ENCODE measurements at places on chromosomes 4 and X. TPM values are rescaled to one million over a fixed set of nuclear protein-coding genes. Genes with fewer than 3 reads are reported as not detected.
A peak's percentile ranks its signal among the peaks of the same experiment; 100 is the strongest.

F11 gene
- polyA plus RNA-seq = 1.1 TPM

KIF4A gene
- polyA plus RNA-seq = 7.7 TPM

GRIA2 gene
- 4.4 TPM for polyA plus RNA-seq

UNC5C gene
- polyA plus RNA-seq = 4.1 TPM

HTN1 gene
- not detected for polyA plus RNA-seq

UCHL1 gene
- polyA plus RNA-seq = 111 TPM

ADAMTS3 gene
- polyA plus RNA-seq = 2.2 TPM

PRRG1 gene
- 6.6 TPM for polyA plus RNA-seq

DNA sequence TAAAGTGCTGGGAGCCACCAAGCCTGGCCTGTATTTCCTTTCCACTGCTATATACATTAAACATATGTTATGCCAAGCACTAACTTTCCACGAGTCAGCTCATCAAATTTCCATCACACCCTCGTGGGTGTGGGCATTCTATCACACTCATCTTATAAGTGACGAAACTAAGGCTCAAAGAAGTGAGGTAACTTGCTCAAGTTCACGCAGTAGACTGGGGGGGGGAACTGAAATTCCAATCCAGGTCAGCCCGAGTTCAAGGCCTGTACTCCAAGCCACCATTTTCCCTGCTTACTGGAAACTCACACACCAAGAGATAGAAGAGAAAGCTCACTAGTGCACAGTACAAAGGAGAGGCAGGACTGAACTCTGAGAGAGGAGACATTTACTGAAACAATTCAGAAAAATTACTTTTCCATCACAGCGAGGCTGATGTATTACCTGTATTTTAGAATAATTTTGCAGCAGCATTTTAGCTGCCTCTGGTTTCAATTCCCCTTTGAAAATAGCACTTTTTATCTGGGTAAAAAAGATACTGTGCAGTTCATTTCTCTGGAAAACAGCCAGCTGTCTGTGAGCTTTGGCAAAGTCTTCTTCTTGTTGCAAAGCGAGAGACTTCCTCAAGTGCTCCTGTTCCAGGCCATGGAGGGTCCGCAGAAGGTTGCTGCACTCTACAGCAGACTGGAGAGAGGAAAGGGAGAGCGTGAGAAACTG lies 76.8 kb downstream of the EVC2 start:
- DNase-seq = no peak

DNA sequence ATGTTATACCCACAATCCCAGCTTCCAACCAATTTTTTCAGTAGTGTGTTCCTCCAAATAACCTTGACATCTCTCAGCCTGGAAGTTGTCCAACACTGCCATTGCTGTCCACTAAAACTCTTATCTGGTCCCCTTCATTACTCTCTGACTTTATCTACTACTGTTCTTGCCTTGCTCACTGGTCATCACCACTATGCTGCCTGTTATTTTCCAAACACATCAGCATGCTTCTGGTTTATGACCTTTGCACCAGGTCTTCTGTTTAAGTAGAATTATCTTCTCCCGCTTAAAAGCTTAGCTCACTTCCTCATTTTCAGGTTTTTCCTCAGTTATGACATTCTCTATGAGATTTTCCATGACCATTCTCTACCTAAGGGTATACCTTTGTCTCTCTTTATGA lies 5.5 kb downstream of the ELMOD2 start:
- DNase-seq = peak; percentile 10

DNA sequence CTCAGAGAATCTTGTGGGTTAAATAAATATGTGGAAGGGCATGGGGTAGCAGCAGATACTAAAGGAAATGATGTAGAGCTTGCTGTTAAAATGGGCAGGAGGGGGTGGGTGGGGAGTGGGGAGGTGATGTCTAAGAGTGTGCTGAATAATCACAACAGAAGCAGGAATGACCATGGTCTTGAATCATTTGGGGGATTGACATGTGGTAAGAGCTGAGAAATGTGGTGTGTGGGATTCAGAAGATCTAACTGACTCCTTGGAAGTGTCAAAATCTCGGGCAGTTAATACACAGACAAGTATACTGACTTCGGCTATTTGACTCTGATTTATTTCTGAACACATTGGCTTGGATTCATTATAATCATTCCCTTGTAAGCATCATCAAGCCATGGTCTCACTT lies 6.8 kb downstream of the VGLL1 start:
- no peak for DNase-seq

DNA sequence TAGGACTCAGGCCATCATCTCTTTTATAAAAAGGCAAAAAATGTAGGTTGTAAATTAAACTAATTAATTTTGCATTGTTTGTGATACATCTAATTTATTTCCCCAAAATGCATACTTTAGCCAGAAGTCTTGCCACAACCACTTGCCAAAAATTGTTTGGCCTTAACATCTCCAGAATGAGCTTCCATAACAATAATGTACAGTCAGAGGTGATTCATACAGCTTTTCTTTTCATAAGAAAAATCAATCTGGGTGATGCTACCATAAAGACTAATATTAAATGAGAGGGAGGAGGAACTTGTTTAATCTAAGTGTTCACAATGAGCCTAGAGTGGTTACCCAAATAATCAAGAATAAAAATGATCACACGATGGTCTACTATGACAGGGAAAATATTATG lies 59.3 kb downstream of the AMMECR1 start:
- no peak for DNase-seq

DNA sequence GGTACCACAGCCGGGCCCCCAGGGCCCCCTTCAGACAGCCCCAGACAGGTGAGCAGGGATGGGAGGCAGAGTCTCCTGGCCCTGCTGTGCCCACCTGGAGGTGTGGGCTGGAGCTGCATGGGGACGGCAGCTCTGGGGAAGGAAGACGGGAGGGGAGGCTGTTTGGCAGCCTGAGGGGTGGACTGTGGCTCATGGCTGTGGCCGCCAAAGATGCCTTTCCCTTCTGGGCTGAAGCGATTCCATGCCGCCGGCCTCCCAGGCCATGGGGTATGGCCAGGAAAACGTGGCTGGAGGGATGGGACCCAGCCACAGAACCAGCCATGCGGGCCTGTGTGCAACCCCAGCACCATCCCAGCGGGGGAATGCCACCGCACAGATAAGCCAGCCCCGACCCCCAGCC lies 65.7 kb downstream of the FAM53A start:
- no peak for DNase-seq

- DNase-seq = no peak
Measured at GRCh38 chr4:101693842-101694398, 96.6 kb upstream of the BANK1 start.

DNA sequence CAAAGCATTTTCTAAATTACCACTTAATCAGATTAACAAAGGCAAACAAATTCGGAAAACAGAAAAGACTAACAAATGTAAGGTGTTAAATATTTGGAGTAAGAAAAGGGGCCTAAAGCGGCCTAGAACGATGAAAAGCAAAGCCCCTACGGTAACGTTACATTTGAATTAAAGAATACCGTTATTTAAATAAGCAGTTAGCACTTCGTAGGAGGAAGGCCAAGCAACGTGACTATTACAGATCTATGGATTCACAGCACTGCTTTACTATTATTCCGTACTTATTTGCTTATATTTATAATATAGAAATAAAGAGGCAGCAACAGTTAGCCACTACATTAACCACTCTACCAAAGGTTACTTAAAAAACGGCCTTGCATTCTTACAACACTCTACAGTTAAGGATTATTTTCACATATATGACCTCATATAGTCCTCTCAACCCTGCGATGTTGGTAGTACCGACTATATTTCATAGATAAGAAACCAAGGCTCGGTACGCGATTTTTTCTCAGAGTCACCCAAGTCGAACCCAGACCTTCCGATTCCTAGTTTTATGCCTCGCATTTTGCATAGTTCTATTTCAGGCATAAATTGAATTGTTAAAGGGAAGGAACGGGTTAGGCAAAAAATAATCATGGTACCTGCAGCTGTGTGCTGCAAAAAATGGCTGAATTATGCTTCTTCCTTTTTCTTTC lies 2.9 kb downstream of the KLHL15 start:
- no peak for DNase-seq

GRCh38 chrX:25019707-25020390 lies 4.1 kb upstream of the ARX start:
- DNase-seq = no peak

DNA sequence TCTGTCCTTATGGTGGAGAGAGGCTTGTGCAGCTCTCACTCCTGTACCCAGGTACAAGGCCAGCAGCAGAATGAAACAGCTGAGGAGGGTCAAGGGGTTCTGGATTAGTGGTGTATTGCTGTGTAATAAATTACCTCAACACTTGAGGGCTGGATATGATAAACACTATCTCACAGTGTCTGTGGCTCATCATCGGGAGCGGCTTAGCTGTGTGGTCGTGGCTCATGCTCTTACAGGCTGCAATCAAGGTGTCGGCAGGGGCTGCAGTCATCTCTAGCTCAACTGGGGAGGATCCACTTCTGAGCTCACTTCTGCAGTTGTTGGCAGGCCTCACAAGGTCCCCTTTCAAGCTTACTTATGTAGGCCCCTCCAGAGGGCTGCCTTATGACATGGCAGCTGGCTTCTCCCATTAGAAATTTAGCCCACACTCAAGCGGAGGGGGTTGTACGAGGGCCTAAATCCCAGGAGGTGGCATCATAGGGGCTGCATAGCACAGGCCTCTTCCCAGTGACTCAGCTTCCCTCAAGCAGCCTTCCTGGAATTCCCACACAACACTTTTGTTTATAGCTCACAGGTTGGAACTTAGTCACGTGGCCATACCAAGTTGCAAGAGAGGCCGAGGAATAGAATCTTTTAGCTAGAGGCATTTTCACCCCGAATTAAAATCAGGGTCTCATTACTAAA lies 148.2 kb upstream of the RPS6KA3 start:
- peak; percentile 8 for DNase-seq

- DNase-seq = no peak
Measured at GRCh38 chr4:76250962-76251361, 559 bp upstream of the FAM47E start.

- peak; percentile 74 for DNase-seq
Measured at GRCh38 chr4:159229164-159229563, 126.3 kb downstream of the RAPGEF2 start.

DNA sequence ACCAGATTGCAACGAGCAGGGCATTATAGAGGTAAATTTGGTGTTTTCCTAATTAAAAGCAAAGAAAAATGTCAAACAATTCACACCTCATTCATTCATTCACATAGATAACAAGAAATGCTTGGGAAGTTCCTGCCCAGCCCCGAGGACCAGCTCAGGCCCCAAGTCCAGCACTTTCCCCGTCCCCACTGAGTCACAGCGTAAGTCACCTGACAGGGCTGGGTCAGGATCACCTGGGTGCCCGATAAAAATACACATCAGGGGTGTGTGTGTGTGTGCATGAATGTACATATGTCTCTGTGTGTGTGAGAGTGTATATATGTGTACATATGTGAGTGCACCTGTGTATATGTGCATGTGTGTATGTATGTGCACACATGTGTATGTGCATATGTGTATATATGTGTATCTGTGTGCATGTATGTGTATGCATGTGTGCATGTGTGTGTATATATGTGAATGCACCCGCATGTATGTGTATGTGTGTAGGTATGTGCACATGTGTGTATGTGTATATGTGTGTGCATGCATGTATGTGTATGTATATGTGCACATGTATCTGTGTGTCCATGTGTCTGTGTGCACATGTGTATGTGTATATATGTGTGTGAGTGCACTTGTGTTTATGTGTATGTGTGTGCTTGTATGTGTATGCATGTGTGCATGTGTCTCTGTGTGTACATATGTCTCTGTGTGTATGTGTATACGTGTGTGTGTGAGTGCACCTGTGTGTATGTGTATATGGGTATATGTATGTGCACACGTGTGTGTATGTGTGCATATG lies 18.6 kb upstream of the SH3TC1 start:
- DNase-seq = no peak

- DNase-seq = no peak
Measured at GRCh38 chrX:45454290-45454689, 253.6 kb upstream of the DIPK2B start.

- DNase-seq = no peak
Measured at GRCh38 chr4:184370711-184371389, 103.5 kb downstream of the IRF2 start.

GRCh38 chr4:97942951-97943350 lies 200.3 kb downstream of the STPG2 start:
- no peak for DNase-seq

- DNase-seq = no peak
Measured at GRCh38 chr4:142556570-142557238, 289.4 kb downstream of the INPP4B start.

DNA sequence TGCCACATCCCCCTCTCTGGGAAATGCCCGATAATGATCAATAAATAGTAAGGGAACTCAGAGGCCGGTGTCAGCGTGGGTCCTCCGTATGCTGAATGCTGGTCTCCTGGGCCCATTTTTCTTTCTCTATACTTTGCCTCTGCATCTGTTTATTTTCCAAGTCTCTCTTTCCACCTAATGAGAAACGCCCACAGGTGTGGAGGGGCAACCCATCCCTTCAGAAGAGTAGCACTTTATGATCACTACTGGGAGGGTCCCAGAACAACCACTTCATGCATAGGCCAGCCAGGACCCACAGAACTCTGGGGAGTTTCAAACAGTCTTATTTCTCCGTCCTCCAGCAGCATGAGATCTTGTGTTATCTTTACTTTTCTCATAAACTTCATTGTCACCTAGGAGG lies 100.1 kb downstream of the CEP44 start:
- peak; percentile 31 for DNase-seq

GRCh38 chr4:79088946-79089691 lies 149.9 kb upstream of the PAQR3 start:
- DNase-seq = no peak

GRCh38 chrX:139881572-139881971 lies 51.3 kb downstream of the ATP11C start:
- no peak for DNase-seq

- DNase-seq = no peak
Measured at GRCh38 chr4:142265946-142266345, 580.2 kb downstream of the INPP4B start.

- DNase-seq = no peak
Measured at GRCh38 chr4:3613967-3614730, 81.9 kb upstream of the LRPAP1 start.

GRCh38 chrX:13571136-13571535 lies 1.7 kb downstream of the EGFL6 start:
- DNase-seq = no peak

DNA sequence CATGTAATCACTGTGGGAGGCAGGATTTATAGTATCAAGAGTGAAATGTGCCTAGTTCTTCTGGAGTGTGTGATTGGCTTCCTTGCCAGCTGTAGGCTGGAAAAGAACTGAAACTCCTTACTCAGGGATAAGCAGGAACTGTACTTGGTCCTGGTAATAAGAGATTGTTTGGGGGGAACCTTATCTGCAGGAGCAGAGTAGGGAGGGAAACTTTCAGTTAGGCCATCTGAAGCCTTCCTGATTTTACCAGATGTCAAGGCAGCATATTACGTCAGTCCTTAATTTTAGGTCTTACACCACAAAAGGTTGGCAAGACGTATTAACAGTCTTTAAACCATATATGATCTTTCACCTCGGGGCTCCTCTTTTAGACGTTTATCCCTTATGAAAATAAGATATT lies 231.5 kb upstream of the FMR1 start:
- DNase-seq = no peak

DNA sequence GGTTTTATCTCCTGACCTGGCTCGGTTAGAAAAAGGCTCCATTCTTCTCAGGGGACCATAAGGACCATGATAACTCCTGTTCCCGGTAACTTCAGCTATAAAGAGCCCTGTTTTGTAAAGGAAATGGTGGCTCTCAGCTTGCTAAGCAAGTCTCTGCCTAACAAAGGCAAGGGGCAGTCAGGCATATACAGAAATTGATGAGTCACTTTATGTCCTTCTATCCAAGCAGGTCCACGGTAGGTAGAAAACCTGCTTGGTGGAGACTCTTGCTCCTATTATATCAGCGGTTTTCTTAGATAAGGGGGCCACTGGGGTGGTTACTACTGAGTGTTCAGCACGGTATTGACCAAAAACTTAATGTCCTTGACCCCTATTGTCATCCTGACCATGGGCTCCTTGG lies 203.0 kb upstream of the KLF8 start:
- DNase-seq = no peak

All from large intestine (tissue), 12 donors.